CD4-positive, alpha-beta T cell treated with Interleukin-12 subunit alpha and Interleukin-12 subunit beta, for 1 hour (primary cell): ENCODE measurements at places on chromosomes 1 and 21.

DNA sequence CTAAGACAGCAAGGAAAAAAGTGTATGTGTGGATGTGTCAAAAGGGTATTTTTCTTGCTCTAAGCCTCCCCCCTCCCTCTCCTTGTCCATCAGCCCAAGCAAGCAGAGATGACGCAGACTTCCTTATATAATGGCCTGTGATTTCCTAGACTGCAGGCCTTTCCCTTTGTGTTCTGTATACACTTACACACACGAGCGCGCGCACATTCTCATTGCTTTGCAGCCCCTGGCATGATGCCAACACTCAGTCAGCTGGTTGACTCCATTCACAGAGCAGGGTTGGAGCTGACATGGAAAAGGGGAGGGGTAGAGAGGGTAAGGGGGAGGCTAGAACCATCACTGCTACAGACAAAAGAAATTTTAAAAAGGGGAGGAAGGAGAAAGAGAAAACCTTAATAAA is 41.8 kb downstream of the GATAD2B start:
- DNase-seq: peak; percentile 9

GRCh38 chr21:42305707-42306147 is 9.5 kb downstream of the TFF3 start:
- no peak for DNase-seq

DNA sequence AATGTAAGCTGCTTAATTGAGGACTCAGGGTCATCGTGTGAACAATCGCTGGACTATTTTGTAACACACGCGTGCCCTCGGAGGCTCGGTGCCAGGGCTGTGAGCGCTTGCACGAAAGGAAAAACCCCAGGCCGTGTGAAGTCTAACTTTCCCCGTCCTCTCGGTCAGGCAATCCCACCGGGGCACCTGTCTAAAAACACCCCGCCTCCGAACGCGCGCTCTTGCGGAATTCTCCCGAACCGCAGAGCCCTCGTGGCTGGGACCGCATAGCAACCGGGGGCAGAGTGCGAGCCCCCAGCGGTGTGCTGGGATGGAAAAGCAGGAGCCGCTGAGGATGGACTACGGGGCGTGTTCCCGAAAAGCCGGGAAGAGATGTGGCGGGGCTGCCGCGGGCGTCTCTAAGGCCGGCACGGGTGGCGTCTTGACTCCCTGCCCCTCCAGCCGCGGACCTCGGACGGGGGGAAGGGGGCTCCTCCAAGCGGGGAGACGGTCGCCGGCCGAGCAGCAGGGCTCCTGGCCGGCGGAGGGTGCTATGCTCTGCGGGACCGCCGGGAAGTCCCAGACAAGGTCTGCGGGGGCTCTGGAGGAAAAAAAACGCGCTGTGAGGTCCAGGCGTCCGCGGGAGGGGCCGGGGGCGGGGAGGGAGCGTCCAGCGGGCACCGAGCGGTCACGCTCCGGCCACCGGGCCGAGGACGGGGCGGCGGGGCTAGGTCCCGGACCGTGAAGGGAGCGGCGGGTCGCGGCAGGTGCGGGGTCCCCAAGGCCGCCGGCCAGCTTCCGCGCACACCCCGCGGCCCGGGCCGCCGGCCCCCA is 936 bp downstream of the ZBTB21 start:
- DNase-seq: peak; percentile 52

DNA sequence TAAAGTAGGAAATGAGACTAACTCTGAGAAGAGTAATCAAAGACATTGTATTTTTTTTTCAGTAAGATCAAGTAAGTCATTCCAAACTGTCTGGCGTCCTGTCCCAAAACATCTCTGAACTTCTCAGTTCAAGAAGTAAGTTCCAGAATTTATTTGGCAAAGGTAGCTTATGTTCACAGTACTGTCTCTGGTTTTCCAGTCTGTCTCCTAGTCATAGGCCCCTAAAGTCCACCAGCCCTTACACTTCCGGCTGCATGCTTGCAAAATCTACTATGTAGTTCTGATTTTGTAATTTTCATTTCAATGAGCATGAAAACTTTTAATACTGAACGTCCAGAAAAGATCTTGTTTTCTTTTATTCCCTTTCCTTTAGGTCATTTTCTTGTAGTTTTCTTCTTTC is 61.4 kb upstream of the S1PR1 start:
- no peak for DNase-seq

DNA sequence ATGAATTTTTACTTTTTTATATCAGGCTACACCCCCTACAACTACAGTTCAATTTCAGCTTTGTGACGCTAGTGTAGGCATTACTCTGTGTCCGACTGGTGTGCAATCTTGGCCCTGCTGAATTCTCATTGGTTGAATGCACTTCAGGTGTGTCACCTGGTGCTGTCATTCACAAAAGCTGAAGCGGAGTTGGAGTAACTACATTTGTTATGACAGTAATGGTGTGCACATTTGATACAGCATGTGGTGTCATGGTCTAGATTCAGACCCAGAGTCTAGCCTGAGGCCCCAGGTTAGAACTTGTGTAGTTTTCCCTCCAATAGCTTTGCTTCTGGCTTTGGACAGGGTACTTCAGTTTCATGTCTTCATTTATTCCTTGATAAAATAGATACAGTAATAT is 88.7 kb downstream of the C1orf94 start:
- DNase-seq: no peak

GRCh38 chr1:34656731-34657130 is 98.1 kb upstream of the GJB5 start:
- no peak for DNase-seq

DNA sequence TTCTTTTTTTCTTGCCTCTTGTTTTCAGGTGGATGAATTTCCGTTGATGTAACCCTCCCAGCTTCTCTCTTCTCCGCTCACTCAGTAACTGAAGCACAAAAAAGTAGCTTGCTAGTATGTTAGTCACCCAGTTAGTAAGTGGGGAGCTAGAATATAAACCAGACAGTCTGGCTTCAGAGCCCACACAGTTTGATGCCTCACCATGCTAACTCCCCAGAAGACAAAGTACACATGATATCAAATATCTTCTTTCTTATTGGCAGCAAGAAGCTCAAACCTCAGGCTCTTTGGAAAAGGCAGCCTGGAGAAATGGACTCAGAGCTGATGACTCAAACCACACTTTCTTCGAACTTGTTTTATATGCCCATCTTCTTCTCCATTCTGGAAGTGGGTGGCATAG is 187.5 kb upstream of the PLXNA2 start:
- no peak for DNase-seq

DNA sequence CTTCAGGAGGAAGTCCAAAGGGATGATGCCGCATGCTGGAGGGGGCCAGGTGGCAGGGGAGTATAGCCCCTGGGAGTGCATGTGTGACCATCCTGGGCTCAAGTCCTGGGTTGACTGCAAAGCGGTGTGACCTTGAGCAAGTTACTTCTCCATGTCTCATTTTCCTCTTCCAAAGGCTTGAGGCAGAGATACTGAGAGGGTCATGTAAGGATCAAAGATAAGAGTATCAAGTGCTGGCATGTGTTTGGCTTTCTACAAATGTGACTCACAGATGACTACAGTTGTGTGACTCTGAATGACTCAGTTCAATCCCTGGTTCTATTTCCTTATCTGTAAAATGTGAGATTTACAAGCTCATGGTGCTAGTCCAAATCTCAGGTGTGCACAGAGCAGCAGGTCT is 26.1 kb downstream of the PROK1 start:
- no peak for DNase-seq

- no peak for DNase-seq
Observed at GRCh38 chr21:33578214-33578613, 10.3 kb downstream of the DONSON start.

GRCh38 chr1:230702934-230703678 is 10.8 kb downstream of the AGT start:
- no peak for DNase-seq

DNA sequence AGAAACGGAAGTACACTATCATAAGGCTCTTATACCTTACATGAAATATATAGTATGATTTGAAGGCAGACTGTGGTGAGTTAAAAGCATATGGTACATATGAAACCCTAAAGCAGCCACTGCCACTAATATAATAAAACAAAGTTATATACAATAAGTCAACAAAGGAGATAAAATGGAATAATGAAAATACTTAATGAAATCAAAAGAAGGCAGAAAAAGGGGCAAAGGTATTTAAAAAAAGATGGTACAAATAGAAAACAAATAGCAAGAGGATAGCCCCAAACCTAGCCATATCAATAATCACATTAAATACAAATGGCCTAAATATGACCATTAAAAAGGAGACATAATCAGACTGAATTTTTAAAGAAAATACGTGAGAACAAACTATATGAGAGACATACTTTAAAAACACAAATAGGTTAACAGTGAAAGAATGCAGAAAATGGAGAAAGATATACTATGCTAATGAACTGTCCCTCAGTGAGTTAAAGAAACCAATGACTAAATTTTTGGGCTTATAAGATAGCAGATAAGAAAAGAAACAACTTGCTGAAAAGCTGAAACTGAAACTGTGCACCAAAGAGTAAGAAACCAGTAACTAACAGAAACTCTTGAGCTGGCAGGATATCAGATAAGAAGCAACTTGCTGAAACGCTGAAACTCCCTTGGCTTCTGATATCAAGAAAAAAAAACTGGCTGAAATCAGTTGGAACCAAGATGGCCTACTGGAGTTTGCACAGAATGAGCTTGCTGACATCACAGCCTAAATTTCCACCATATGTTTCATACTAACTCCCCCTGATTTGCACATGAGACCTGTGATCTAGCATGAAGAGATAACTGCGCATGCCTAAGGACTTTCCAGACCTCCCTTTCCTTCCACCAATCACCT is 44.3 kb upstream of the IL10 start:
- DNase-seq: peak; percentile 59

DNA sequence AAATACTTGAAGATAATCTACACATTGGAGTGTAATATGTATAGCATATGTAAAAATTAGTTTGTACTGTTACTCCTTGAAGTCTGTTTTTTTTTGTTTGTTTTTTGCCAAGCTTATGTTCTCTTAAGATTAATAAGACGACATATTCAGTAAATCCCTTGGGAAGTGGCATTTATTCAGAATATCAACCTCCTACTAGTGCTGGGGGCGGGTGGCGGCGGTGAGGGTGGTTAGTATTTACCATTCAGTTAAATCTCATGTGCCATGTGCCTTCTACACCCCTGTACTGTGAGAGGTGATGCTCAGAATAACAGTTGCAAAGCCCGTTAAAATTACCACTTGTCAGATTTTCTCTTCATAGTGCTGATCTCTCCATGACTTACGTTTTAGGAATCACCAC is 3.0 kb downstream of the BACH1 start:
- no peak for DNase-seq

- no peak for DNase-seq
Observed at GRCh38 chr1:235402457-235403200, 35.4 kb downstream of the TBCE start.

DNA sequence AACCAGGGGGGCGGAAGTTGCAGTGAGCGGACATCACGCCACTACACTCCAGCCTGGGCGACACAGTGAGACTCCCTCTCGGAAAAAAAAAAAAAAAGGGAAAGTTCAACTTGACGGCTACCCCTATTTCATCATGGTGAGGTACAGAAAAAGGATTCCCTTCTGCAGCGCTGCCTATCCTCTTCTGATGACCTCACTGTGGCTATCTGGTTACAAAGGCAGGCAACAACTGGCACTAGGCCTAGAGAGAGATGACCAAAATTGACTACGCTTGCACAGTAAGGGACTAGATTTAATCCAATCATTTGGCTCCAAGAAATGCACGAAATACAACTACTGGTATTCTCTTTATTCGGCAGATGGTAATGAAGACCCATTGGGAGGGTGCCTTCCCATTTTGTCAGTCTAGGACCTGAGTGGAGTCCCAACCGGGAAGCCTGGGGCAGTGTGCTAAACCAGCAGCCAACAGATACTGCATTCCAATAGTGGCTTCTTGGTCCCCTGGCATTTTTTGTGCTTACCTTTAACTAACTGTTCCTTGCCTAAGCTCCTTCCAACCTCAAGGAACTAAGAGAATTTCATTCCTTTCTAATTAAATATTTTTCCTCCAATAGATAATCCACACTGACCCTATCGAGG is 36.6 kb downstream of the ITPKB start:
- no peak for DNase-seq

DNA sequence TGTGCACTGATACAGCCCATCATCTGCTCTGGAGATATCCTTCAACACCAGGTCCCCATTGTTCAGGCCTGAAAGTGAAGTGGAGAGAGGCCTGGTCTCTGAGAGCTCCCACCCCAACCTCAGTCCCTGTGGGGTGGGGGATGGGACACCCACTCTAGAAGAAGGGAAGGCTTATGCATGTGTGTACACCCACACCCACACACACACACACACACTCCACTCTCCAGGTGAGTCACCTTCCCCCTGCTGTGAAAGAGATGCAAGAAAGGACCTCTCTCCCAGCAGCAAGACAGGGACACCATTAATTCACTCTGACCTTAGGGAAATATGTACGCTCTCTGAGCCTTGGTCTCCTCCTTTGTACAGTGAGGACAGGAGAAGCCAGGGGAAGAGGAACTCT is 5.9 kb downstream of the VSIG8 start:
- DNase-seq: no peak

GRCh38 chr1:2016123-2016522 is 3.0 kb upstream of the GABRD start:
- DNase-seq: no peak

DNA sequence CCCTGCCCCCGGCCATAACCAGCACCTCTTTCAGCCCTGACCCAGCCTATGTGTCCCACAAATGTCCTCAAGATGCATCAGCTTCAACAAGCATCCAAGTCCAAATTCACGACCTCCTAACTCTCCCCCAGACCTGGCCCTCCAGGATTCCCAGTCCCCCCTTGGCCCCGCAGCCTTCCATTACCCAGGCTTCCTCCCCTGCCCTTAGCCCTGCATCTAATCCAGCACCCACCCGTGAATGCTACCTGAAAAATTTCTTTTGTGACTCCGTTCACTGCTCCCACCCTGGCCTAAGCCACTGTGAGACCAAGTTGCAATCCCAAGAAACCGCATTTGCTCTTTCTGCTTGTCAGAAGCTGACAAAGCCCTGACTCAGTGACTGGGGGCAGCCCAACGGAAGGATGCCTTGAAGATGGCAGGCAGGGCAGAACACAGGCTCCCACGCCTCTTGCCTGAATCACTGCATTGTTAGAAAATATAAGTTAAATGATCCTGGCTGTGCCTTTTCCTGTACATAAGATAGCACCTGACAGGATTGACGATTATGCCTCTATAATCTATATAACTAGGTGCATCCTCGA is 939 bp upstream of the MFAP2 start:
- no peak for DNase-seq
